Stimulated activated CD4-positive, alpha-beta T cell treated with anti-CD3 and anti-CD28 coated beads, Interleukin-12 subunit alpha, Interleukin-12 subunit beta, amount 100 ng/mL, for 48 hours (primary cell): ENCODE measurements at places on chromosomes 3 and 15.

DNA sequence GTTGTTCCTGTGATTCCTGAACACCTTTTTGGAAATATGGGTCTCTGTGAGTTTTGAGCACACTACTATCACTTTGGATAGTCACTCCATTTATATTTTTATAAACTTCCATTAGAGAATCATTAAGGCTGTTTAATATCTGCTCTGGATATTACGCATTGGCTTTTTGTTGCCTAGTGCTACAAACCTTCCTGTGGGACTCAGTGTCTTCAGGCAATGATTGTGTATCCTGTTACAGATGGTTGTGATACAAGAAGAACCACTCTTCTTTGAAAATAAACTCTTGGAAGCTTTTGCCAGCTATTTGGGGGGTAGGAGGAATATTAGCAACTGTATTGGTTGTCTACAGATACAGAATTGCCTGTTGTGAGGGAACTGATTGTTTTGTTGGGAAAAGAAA is 15.6 kb downstream of the GCSAM start:
- no peak for DNase-seq

GRCh38 chr3:158974904-158975303 is 173.1 kb downstream of the MFSD1 start:
- no peak for DNase-seq

DNA sequence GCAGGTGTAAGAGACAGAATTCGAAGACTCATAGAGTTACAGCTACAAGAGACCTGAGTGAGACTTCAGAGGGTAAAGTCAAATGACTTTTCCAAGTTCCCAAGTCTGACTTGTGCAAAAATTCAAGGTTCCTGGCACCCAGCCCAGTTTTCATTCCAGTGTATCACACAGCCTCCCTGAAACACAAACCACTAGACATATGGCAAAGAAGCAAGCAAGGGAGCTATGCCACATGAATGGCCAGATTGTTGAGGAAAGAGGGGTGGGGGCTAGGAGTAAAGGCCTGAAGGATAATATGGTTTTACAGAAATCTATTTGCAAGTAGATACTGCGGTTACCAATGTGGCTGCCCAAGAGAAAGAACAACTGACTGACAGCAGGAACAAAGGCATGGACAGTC is 301.2 kb downstream of the MECOM start:
- no peak for DNase-seq

GRCh38 chr15:86855307-86856291 is 775.9 kb downstream of the AGBL1 start:
- no peak for DNase-seq

DNA sequence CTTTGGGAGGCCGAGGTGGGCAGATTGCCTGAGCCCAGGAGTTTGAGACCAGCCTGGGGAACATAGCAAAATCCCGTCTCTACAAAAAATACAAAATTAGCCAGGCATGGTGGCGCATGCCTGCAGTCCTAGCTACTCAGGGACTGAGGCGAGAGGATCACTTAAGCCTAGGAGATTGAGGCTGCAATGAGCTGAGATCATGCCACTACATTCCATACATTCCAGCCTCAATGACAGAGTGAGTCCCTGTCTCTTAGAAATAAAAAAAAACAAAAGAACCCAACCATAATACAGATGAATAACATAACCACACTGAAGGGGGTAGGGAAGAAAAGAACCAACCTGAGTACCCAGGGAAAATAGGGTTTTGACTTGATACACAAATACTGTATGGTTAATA is 19.7 kb upstream of the CGNL1 start:
- no peak for DNase-seq

DNA sequence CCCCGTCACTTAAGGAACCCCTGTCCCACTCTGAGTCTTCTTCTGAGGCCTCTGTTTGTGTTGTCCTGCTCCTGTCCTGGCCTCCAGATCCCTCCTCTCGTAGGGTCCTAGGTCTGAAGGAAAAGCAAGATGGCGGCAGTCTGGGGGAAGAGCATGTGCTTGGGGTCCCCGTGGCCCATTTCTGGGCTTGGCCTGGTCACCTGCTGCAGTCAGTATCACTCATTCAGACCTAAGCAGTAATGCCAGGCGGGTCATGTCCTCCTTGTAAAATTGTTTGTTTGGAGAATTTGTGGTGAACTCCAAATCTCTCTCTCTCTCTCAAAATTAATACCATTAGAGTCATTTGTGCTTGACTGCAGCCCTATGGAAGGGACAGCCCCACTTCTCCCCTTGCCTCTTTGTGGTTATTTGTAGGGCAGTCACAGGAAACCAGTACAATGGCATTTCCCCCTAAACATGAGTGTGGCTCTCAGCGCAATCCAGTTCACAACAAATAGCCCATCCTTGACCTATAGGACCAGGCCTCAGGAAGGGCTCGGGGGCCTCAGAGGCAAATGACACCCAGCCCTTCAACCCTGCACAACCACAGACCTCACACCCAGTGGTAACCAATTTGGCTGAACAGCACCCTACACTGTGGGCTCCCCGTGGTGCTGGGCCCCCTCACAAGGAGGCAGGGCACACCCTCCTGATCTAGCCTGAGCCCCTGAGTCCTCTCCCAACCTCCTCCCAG is 173.5 kb downstream of the OR4M2 start:
- DNase-seq: peak; percentile 18

DNA sequence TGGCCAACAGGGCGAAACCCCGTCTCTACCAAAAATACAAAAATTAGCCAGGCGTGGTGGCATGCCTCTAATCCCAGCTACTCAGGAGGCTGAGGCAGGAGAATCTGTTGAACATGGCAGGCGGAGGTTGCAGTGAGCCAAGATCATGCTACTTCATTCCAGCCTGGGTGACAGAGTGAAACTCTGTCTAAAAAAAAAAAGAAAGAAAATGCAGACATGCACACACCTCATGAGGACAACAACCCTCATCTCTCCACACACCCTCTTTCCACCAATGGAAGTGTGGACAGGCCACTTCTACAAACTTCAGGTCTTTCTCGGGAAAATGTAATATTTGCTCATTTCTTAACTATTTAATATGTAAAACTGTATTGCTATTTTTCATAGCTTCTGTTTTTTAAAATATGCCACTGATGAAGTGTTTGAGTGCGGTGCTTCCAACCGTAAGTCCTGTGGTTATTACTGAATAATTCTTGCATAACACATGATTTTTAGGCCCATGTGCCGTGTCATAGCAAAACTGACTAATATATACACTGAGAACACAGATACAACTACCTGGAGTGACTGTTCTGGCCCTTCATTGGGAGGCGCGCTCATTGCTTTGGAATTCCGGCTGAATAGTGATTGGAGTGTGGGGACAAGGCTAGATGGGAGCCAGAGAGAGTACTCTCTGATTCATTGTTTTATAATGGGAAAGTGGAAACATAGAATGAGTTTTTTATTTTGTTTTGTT is 23.1 kb downstream of the LRRC31 start:
- no peak for DNase-seq

GRCh38 chr3:185797108-185797881 is 27.5 kb downstream of the IGF2BP2 start:
- no peak for DNase-seq

DNA sequence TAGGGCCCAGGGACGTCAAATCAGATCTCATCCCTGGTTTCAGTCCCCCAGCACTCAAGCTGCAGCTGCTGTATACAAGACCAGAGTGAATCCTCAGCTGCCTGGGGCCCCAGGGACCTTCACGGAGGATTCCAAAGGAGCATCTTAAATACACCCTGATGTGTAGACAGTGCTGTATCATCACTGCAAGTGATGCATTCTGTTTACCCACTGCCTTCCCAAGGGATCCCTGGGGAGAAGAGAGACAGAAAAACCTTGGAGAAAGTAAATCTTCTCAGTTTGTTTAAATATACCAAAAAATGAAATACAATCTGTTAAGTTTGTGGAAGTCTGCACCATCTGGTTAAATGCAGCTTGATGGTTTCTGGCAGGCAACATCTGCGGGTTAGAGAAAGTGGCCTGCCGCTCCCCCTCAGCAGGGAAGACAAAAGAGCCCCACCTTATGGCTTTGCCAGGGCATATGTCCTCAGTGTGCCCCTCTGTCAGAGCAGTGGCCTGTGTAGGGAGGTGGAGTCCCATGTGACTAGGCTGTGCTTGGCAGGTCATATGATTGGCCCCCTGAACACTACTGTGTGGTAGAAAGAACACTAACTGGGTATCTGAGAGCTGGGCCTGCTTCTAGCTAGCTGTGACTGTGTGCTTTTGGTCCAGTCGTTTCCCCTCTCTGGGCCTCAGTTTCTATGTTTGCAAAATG is 222.2 kb upstream of the TRIM42 start:
- no peak for DNase-seq

GRCh38 chr3:55128225-55128823 is 200.5 kb upstream of the LRTM1 start:
- no peak for DNase-seq

DNA sequence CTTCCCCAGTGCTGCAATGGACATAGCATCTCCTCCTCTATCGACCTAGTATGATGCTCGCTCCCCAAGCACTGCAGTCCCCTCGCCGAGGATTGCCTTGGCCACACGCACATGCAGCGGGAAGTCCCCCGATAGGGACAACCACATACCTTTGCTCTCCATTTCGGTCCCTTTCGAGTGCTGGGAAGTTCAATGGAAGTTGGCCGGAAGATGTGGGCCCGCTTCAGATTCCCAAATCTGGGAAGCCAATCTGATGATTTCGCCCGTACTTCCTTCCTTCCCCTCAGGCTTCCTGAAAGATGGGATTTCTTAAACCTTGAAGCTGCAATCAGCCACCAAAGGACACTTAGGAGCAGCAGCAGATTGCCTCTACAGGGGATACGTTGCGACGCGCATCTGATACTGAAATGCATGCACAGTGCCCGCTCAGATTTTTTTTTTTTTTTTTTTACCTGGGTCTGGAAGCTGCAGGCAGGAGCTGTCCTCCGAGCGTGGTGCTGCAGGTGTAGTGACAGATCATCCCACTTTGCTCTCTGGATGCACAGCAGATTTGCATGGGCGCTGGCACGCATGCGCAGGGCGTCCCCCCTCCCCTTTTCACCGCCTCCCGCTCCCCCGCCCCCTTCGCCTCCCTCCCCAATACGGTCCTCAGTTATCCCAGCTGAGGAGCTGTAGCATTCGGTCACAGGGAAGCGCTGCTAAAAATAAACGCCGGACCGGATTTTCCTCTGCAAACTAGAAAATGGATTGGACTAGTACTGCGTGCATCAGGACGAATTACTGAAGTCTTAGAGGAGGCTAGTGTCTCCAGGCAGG is at the start of gene FGF12:
Gene FGF12 (minus strand): TSS at position 510 of the 816 bp plus-strand sequence.
- DNase-seq: no peak

GRCh38 chr3:43326891-43327581 is 40.7 kb downstream of the SNRK start:
- no peak for DNase-seq

DNA sequence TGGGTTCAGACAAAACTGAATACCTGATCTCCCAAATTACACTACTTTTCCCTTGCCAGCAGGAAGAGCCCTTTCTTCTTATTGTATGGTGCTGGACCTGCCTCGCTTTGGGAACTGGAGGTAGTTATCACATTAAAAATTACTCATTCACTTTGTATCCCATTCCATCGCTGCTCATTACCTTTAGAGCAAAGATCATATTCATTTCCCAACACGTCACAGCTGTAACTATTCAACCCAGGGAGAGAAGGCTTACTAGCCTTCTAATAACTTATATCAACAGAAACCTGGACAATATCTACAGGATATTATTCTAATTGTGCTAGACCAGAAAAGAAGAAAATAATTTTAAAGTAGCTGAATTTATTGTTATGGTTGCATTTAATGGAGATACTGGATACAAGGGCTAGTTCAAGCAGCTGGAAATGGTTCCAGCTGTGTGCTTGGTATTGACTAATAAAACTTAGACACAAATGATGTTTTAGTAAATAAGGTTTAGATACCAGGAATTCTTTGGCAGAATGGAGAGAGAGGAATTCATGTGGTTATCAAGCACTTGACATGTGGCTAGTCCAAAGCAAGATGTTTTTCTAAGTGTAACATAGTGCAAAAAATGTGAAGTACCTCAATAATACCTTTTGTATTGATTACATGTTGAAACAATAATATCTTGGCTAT is 656.3 kb downstream of the ROBO1 start:
- no peak for DNase-seq

DNA sequence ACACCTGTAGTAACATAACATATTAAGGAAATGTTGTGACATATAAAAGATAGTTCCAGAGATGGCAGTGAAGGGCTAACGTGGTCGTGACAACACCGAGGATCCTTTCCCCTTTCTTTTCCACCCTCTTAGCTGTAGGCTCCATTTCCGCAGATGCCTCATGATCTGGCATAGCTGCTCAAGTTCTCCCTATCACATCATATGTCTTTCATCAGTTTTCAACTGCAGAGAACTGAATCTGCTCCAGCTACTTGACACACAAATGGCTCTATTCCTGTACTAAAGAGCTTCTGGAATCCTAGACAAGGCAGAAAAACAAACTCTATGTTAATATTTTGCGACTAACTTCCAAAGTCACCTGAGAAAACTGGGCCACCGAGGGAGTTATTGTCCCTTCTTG is 275.0 kb upstream of the SLCO3A1 start:
- no peak for DNase-seq

DNA sequence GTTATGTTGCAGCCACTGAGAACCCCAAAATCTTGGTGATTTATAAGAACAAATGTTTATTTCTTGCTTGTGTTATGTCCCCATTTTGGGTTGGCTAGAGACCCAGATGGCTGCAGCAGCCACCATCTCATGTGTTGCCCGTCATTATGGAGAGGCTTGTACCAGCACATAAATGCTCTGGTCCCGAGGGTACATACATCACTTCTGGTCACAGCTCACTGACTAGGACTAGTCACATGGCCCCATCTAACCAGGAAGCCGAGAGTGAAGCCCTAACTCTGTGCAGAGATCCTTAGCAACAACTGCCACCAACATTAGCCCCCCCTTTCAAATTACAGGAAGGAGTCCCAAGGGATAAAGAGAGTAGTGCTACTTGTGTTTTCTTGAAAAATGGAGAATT is 25.5 kb upstream of the HACD2 start:
- no peak for DNase-seq

- no peak for DNase-seq
These were observed 133.7 kb downstream of the IGSF11 start for GRCh38 chr3:118900737-118901525.

DNA sequence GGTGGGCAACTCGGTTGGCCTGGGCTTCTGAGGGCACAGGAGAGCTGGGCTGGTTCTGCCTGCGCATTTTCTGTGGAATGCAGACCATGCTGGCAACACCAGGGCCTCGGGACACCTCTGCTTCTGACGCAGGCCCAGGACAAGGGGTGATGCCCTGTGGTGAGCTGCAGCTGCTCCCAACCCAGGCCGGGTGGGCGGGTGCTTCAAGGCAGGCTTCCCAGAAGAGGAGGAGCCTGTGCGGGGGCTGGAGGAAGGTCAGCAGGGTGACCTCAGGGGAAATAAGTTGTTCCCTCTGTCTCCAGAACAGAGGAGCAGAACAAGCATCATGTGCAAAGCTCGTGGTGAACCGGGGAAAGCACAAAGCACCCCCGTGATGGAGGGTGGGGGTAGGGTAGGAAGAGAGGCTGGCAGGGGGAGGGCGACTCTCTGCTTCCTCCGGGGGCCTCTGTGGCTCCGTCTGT is 11.0 kb upstream of the PLXNA1 start:
- no peak for DNase-seq

GRCh38 chr15:64122936-64123351 is 27.2 kb downstream of the SNX1 start:
- DNase-seq: no peak

GRCh38 chr3:84998545-84998944 is 39.8 kb downstream of the CADM2 start:
- no peak for DNase-seq

- no peak for DNase-seq
These were observed 60.6 kb upstream of the GATA2 start for GRCh38 chr3:128553560-128553959.

- DNase-seq: no peak
These were observed 79.1 kb downstream of the VGLL4 start for GRCh38 chr3:11564577-11565001.

GRCh38 chr15:92020804-92021203 is 167.3 kb downstream of the SLCO3A1 start:
- DNase-seq: no peak
